ENCODE measurements at places on chromosomes 7 and 10.

DNA sequence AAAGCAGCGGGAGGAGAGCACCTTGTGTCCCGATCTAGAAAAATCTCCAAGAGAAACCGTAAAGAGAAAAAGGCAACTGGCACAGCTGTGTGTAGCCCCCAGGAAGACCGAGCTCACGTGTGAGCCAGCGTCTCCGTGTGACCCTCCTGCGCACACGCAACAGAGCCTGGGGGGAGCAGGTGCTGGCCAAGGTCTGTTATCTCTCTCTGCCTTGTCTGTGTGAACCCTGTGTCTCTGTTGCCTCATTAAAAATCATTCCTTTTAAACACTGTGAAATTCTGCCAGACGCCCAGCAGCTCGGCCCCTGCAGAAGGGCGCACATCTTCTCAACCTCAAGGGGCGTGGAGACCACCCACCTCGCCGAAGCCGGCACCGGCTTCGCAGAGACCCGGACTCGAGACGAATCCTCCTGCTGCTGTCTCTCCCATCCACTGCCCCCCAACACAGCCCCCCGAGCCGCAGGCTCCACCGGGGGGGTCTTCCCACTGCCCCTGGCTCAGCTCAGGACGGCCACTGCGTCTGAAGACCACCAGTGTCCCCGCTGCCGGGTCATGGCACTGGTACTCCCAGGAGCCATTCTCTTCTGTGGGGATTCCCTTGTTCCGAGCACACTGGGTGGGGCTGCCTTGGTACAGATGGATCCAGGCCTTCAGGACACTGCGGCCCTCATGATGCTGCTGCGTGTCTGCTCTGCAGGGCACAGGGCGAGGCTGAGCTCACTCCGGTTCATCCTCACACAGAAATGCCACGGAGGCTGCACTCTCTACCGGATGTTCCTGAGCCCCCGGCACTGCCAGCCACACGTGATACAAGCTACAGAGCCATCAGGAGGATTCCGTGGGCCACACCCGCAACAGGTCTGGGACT, 94.3 kb upstream of the DNAAF5 start:
- no peak for DNase-seq

DNA sequence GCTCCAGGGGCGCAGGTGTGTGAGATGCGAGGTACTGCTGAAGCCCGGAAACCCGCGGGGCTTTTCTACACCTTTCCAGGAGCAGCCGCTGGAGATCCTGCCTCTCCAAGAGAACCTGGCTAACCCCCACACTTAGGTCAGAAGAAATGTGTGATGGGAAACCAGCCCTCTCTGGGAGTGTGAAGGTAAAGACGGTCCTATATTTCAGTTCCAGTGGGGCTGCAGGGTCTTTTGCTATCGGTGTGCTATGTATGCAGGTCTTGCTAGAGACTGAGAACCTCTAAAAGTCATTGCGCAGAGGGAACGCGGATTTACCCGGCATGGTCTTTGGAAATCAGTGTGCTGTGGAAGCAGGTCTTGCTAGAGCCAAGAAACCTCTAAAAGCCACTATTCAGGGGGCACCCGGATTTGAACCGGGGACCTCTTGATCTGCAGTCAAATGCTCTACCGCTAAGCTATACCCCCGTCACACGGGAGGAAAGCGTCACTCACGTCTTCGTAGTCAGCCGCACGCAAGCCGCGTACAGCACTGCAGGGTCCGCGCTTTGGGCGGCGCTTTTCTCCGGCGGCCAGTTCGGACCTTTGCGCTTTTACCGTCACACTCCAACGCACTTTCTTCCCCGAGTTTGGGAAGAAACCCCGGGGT, 46.0 kb downstream of the ZNF777 start:
- no peak for DNase-seq

- no peak for DNase-seq
Measured at GRCh38 chr10:90741926-90742565, 115.8 kb downstream of the HTR7 start.

- DNase-seq, result no peak
Measured at GRCh38 chr7:35983626-35984025, 169.4 kb upstream of the EEPD1 start.

DNA sequence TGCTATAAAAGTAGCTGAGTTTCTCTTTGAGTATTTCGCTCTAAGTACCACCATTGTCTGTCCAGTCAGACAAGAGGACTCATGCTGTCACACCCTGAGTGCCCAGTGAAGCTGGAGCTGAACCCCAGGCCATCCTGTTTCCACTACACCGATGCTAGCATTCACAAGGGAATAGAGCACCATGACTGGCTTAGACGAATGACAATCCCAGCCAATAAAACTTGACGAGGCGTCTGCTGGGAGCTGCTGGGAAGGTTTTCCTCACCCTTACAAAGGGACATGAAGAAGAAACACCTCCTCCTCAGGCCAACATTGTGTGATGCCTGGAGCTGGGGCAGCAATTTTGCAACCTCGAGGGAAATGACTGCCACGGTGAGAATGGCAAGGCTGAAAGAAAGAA, 17.5 kb upstream of the SLIT1 start:
- DNase-seq, result no peak

DNA sequence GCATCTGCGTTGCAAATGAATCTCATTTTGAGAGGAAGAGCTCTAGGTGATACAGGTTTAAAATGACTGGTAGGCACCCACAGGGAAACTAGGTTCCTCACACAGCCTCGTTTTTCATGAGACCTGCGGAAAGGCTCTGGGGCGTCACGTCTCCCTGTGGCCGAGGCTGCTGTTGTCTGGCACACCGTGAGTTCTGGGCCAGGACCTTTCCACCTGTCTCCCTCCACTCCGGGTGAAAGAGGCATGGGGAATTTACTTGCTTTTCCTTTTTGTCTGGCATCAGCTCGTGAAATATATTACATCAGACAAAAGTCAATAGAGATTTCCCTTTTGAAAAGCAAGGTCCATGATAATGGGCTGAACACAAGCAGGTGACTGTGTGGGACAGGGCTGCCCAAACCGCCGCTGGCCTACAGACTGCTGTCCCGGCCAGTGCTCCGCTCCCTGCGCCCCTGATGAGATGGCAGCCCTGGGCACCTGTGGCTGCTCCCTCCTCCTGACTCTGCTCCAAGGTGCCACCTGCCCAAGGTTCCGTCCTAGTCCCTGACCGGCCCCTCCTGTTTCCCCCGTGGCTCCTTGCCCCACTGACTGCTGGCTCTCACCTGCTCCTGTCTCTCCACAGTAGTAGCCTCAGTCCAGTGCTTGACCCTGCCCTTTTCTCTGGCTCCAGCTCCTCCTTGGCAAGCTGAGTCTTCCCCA, 109.6 kb downstream of the NKX6-2 start:
- DNase-seq, result no peak

DNA sequence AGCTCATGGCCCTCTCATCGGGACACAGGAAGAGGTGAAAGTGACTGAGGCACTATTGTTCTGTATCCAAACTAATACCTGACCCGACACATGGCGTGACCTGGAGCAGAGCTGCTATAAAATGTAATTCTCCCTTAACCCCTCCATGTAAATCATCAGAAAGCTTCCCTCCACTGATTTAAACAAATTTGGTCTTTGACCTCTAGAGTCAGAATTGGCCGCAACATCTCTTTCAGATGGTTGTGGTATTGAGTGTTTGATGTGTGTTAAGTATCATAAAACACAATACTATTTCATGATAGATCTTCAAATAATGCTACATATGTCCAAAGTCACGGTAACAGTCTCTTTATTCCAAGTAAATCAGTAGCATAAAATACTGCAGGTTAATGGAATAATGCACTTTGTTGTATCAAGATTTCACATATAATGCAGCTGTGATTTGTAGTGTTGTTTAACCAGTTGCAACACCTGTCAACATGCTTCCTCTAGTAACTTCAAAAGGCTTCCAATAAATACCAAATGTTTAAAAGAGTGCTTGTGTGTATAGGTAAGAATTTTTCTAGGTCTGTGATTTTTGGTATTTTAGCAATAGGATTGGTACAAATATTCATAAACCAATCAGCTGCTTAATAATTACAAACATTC, 144.3 kb downstream of the AGMO start:
- no peak for DNase-seq

DNA sequence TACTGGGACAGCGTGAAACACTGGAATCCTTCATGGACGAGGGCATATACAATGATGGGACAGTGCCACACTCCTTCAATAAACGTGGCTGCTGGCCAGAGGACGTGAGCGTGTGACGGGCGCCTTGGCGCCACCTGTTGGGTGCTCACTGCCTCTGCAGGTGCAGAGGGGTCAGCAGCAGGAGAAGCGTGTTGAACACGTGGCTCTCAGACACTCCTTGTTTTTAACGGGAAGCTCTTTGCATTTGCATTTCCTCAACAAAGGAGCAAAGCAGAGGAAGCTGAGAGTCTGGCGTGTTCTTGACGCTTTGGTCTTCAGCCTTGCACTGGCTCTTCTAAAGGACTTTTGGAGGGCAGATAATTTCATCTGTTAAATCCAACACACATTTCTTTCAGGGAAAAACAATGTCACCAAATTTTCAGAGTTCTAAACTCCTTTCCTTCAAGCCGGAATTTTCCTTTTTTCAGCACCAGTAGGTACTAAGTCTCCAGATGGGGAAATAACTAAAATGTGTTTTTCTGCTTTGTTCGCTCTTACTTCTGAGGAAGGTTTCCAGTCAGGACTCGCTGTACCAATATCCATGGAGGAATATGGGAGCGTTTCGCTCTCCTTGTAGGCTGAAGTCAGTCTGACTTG, 2.9 kb upstream of the GET4 start:
- peak; percentile 52 for DNase-seq

GRCh38 chr10:29873941-29874484, 185.4 kb downstream of the JCAD start:
- no peak for DNase-seq

DNA sequence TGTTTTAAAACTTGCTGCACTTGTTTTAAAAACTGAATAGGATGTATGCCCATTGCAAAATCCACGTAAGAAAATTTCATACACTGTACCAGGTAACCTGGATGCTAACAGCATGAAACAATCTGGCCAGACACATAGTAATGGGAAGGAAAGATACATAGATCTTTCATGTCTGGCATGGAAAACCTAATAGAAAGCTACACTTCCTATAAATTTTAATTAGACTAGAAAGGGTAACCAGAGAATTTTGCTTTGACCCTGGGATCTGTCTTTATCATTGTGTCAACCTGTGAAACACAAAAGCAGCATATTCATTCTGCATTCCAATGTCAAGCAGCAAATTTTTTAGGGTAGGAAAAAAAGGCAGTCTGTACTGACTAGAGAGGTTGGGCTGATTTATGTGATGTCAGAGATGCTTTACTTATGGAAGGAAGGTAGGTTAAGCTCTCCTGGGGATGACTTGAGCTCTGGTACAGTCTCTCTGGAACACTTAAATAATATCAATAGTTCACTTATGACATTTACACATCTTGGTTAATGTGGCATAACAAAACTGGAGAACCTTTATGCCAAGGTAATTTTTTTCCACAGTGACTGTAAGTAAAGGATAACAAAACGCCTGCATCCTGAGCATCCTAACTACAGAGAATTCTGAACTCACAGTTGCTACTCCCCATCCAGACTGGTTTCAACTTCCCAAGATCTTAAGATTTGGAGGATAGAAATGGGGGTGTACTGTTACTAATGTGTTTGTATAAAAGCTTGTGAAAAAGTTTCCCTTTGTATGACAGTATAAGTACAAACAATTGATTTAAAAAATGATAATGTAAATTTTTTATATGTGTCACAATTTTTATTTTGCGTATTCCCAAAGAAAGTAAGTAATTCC, 44.7 kb downstream of the DOCK4 start:
- DNase-seq, result no peak

- DNase-seq, result no peak
Measured at GRCh38 chr10:79391231-79392019, 44.2 kb downstream of the PPIF start.

DNA sequence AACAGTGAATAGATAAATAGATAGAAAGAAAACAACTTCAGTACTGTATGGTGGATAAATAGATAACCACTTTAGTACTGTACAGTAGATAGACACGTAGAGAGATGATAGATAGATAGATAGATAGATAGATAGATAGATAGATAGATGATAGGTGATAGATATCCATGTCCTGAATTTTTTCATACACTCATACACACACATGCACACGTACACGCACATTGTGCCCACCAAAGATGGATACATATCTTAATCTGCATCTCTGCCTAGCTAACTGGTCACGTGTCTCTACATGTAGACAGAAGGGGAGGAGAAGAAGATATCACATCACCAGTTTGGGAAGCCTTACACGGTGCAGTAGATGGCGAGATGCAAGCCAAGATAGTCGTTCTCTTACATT, 99.2 kb downstream of the ARID5B start:
- no peak for DNase-seq

DNA sequence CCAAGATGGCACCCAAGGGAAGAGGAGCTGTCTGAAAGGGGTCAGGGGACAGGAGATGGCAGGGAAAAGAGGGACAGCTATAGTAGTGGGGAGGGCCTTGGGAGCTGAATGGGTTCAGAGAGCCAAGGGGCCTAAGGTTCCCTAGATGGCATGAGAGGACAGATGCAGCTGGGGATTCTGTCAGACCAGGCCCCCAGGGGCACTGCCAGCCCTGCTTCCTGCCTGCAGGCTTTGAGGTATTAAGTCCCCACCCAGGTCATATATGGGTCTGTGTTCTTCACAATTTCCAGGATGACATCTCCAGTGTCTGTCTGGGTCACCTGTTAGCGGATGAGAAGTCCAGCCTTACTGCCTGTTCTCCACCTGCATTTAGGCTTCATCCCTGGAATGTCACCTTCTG, 56.7 kb downstream of the NEURL1 start:
- DNase-seq, result no peak

DNA sequence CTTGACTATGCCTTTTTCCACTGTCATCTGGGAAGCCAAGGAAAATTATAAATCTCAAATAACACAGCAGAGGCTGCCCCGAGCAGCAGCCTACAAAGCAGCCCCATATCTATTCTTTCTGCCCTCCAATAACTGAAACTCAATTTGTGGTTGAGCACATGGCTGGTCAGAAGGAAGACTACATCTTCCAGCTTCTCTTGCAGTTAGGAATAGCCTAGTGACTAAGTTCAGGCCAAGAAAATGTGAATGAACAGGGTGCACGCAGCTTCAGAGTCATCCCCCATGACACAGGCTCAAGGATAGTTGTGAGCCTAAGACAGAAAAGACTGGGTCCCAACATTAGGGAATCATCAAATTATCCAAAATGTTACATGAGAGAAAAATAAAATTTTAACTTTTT, 42.3 kb downstream of the CHCHD3 start:
- no peak for DNase-seq

- no peak for DNase-seq
Measured at GRCh38 chr10:100347568-100348195, 649 bp downstream of the SCD start.

- DNase-seq, result no peak
Measured at GRCh38 chr7:141165521-141165920, 91.7 kb downstream of the TMEM178B start.

DNA sequence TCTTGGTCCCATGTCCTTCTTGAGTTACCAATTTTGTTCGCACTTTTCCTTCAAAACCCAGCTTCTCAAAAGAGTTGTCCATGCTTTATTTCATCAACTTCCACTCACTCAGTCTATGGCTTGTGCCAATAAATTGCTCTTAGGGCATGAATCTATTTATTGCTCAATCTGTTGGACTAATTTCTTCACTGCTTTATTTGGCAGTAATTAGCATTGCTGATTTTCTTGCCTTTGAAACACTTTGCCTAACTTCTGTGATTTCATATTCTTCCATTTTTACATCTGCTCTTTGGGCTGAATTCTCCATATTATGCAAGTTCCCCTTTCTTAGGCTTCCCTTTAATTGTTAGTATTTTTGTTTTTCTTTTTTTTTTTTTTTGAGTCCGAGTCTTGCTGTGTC, 16.8 kb downstream of the DLD start:
- no peak for DNase-seq

- no peak for DNase-seq
Measured at GRCh38 chr7:7438851-7439250, 96.8 kb downstream of the COL28A1 start.

Data from activated naive CD4-positive, alpha-beta T cell (primary cell).